ENCODE measurements at places on chromosomes 1 and 21.

DNA sequence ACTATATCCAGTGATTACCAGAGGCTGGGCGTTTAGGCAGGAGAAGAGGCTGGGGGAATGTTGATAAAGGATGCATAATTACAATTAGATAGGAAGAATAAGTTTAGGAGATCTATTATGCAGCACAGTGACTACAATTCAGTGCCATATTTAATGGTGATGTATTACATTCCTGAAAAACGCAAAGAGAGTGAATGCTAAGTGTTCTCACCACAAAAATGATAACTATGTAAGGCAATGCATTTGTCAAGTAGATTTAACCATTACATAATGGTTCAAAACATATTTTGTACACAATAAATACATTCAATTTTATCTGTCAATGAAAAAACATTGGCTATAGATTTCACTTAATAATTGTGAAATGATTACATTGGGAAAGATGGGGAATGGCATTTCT lies 548.9 kb downstream of the NUF2 start:
- DNase-seq, result no peak

DNA sequence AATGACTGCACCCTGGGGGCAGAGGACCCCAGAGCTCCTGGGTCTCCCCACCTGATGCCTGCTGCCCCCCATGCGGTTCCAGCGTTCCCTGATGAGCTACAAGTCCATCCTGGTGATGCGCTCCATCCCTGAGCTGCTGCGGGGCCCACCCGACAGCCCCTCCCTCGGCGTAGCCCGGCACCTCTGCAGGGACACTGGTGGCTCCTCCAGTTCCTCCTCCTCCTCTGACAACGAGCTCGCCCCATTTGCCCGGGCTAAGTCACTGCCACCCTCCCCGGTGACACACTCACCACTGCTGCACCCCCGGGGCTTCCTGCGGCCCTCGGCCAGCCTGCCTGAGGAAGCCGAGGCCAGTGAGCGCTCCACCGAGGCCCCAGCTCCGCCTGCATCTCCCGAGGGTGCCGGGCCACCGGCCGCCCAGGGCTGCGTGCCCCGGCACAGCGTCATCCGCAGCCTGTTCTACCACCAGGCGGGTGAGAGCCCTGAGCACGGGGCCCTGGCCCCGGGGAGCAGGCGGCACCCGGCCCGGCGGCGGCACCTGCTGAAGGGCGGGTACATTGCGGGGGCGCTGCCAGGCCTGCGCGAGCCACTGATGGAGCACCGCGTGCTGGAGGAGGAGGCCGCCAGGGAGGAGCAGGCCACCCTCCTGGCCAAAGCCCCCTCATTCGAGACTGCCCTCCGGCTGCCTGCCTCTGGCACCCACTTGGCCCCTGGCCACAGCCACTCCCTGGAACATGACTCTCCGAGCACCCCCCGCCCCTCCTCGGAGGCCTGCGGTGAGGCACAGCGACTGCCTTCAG lies 35.5 kb downstream of the TRIM11 start:
- DNase-seq, result no peak

- DNase-seq, result no peak
These were observed 18.8 kb downstream of the KNCN start for GRCh38 chr1:46532498-46533178.

GRCh38 chr1:197439708-197440280 lies 171.7 kb downstream of the CRB1 start:
- no peak for DNase-seq

- no peak for DNase-seq
These were observed 49.7 kb downstream of the MYSM1 start for GRCh38 chr1:58650141-58650540.
